ENCODE measurements at places on chromosomes 5 and 9. TPM values are rescaled to one million over a fixed set of nuclear protein-coding genes. Genes with fewer than 3 reads are reported as not detected.

DNA sequence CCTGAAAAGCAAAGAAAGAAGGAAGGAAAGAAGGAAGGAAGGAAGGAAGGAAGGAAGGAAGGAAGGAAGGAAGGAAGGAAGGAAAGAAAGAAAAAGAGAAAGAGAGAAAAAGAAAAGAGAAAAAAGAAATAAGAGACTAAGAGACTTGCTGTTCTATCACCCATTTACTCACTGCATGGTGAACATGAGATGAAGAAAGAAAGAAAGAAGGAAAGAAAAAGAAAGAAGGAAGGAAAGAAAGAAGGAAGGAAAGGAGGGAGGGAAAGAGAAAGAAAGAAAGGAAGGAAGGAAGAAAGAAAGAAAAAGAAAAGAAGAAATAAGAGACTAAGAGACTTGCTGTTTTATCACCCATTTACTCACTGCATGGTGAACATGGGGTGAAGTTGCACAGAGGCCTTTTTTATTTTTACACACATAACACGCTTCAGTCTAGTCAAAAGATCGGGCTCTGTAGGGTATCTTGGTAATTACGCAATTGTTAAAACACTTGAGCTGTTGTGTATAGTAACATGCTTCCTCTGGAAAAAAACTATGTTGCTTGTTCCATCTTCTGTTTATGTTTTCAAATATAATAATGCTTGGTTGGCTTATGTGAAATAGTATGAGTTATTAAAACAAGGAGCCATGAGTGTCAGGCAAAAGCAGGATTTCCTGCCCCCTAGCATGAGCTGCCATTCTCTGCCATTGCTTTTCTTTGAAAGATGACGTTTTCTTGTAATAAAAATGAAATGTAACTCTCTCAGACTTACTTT lies 119.3 kb upstream of the ZNF608 start:
- H3K4me1 ChIP-seq = no peaks in the 10 kb centered on the region
- no peak overlapping the region for H3K27ac ChIP-seq
- H3K4me3 ChIP-seq = no peak overlapping the region

DNA sequence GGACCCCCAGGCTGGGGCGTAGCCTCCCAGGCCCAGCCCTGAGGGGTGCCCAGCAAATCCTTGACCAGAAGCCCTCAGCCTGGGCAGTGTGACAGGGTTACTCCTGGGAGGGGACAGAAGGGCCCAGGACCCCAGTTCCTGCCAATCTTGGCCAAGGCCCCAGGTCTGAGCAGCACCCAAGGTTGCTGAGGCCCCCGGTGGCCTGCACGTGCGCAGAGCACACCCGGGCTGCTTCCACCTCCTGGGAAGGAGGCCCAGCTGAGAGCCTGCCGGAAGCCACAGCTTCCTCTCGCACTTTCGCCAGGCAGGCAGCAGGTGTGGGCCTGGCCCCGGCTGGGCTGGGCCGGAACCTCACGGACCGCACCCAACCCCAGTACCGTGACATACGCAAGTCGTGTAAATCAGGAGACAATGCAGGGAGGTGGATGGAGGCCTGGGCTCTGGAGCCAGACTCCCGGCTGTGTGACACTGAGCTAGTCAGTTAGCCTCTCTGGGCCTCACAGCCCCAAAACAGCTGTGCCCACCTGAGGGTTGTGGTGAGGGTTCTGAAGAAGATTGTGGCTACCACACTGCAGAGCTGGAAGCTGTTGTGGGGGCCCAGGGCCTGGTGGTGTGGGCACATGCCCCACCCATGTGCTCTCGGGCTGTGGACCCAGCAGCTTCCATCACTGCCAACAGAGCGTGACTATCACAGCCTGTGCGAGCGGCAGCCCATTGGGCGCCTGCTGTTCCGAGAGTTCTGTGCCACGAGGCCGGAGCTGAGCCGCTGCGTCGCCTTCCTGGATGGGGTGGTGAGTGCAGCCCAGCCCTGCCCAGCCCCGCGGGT lies 5.1 kb downstream of the GRK6 start:
- H3K36me3 ChIP-seq = peaks cover 22% of the 10 kb centered on the region
- H3K27me3 ChIP-seq = no peaks in the 10 kb centered on the region
- no peaks in the 10 kb centered on the region for H3K4me1 ChIP-seq
- no peak overlapping the region for H3K4me3 ChIP-seq

GRCh38 chr5:116037236-116037822 lies 5.1 kb downstream of the ARL14EPL start:
- H3K27ac ChIP-seq = no peak overlapping the region
- H3K4me3 ChIP-seq = no peak overlapping the region
- H3K4me1 ChIP-seq = no peaks in the 10 kb centered on the region
- no peak for DNase-seq
- H3K27me3 ChIP-seq = no peaks in the 10 kb centered on the region

The MEF2C gene
- 0.50 TPM for total RNA-seq

GRCh38 chr5:118314931-118315330 lies 673.4 kb downstream of the DTWD2 start:
- H3K36me3 ChIP-seq = no peaks in the 10 kb centered on the region
- no peak overlapping the region for H3K4me3 ChIP-seq
- H3K27ac ChIP-seq = no peak overlapping the region
- no peaks in the 10 kb centered on the region for H3K27me3 ChIP-seq

- H3K27me3 ChIP-seq = no peaks in the 10 kb centered on the region
- H3K4me3 ChIP-seq = peak overlapping the region; percentile 88
- H3K27ac ChIP-seq = peak overlapping the region; percentile 98
Measured at GRCh38 chr9:100426189-100426529, 784 bp upstream of the MSANTD3 start.

DNA sequence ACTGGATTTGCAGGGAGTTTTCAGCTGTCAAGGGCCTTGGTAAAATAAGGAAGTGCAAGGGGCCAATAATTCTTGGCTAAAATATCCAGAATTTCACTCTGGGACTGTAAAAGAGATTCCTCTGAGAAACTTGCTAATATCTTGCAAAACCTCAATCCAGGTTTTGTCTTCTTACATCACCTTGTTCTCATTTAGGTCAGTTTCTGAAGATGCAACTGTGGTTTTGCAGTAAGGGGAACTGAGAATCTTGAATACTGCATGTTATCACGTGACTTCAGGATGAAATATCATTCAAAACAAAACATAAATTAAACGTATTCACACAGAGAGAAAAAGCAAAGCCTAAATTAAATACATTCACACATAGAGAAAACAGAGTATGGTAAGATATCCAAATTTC lies 35.0 kb upstream of the RIC1 start:
- H3K27me3 ChIP-seq = no peaks in the 10 kb centered on the region
- DNase-seq = no peak
- peaks cover 4% of the 10 kb centered on the region for H3K4me1 ChIP-seq
- H3K4me3 ChIP-seq = no peak overlapping the region

GRCh38 chr9:118209343-118209742 lies 505.1 kb downstream of the TLR4 start:
- DNase-seq = no peak
- H3K27me3 ChIP-seq = no peaks in the 10 kb centered on the region
- no peak overlapping the region for H3K27ac ChIP-seq
- no peaks in the 10 kb centered on the region for H3K4me1 ChIP-seq
- no peaks in the 10 kb centered on the region for H3K36me3 ChIP-seq

- H3K27me3 ChIP-seq = peaks cover 4% of the 10 kb centered on the region
- H3K27ac ChIP-seq = no peak overlapping the region
- no peaks in the 10 kb centered on the region for H3K4me1 ChIP-seq
- H3K4me3 ChIP-seq = no peak overlapping the region
- no peak for DNase-seq
- H3K36me3 ChIP-seq = no peaks in the 10 kb centered on the region
Measured at GRCh38 chr5:17326600-17327037, 109.2 kb downstream of the BASP1 start.

DNA sequence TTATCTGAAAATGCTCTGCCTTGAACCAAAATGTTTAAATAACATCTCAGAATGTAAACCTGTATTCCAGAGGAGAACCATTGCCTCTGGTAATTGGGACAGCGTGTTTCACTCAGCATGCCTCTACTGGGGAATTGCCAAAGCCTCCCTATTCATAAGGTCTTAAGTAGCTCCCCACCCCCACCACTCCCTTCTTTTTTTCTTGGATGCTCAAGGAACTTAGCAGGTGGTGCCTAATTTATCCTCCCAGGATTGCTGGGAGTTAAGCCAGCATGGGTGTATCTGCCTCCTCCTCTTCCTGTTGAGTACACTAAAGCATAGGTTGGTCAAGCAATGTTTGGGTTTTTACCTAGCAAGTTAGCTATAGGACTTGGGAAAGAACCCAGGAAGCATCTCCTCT lies 220.2 kb downstream of the DMAC1 start:
- no peaks in the 10 kb centered on the region for H3K36me3 ChIP-seq
- H3K4me1 ChIP-seq = peaks cover 14% of the 10 kb centered on the region
- DNase-seq = peak; percentile 49

- H3K4me1 ChIP-seq = peaks cover 8% of the 10 kb centered on the region
- H3K27ac ChIP-seq = no peak overlapping the region
- H3K36me3 ChIP-seq = no peaks in the 10 kb centered on the region
- DNase-seq = no peak
- peak overlapping the region; percentile 55 for H3K4me3 ChIP-seq
Measured at GRCh38 chr5:33487236-33487635, 46.5 kb downstream of the TARS1 start.

The GABRG2 gene
- 3.5 TPM for total RNA-seq

The FOXD4L6 gene
- total RNA-seq = not detected

- H3K36me3 ChIP-seq = no peaks in the 10 kb centered on the region
- H3K4me3 ChIP-seq = no peak overlapping the region
- DNase-seq = no peak
Measured at GRCh38 chr5:122085041-122085440, 7.0 kb upstream of the LOX start.

The ZFP2 gene
- 2.0 TPM for total RNA-seq

The CCL27 gene
- not detected for total RNA-seq

- H3K4me1 ChIP-seq = peaks cover 4% of the 10 kb centered on the region
- H3K4me3 ChIP-seq = no peak overlapping the region
- peaks cover 14% of the 10 kb centered on the region for H3K27me3 ChIP-seq
- DNase-seq = peak; percentile 28
Measured at GRCh38 chr9:89601856-89602562, 2.8 kb upstream of the GADD45G start.

DNA sequence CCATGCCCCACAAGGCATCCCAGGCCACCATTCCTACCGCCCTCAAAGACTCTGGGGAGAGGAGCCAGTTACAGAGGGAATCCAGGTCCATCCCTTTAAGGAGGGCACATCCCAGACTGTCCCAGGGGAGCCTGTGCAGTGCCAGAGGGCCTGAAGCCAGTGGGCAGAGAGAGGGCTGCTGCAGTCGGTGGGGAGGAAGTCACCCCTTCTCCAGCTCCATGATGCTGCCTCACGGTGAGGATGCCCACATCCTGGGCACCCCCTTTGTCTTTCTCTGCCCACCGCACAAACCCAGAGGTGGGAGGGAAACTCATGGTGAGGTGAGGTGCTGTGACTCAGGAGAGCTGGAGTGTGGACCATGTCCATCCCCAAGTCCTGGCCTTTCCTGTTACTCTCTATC lies 26.2 kb upstream of the ANKRD33B start:
- peaks cover 7% of the 10 kb centered on the region for H3K27me3 ChIP-seq
- no peak overlapping the region for H3K4me3 ChIP-seq
- H3K27ac ChIP-seq = no peak overlapping the region
- H3K36me3 ChIP-seq = no peaks in the 10 kb centered on the region

The ZFR gene
- total RNA-seq = 53.1 TPM

GRCh38 chr5:60417500-60418181 lies 282.3 kb downstream of the DEPDC1B start:
- H3K27ac ChIP-seq = peak overlapping the region; percentile 34
- no peaks in the 10 kb centered on the region for H3K27me3 ChIP-seq
- DNase-seq = no peak
- H3K4me3 ChIP-seq = no peak overlapping the region
- no peaks in the 10 kb centered on the region for H3K4me1 ChIP-seq

DNA sequence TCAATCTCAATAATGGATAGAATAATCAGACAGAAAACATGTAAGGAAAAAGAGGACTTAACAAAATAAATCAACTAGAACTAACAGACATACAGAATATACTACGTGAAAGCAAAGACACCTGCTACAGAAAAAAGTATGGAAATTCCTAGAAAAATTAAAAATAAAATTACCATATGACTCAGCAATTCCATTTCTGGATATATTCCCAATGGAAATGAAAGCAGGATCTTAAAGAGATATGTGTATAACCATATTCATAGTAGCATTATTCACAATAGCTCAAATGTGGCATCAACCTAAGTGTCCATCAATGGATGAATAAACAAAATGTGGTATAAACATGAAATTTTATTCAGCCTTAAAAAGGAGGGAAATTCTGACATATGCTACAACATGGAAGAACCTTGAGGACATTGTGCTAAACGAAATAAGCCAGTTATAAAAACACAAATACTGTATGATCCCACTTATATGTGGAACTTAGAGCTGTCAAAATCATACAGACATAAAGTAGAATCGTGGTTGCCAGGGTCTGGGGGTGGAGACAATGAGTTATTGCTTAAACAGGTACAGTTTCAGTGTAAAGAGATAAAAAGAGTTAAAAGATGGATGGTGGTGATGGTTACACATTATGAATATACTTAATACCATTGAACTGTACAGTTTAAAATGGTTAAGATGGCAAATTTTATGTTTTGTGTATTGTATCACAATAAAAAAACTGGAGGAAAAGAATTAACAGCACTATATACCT lies 6.9 kb downstream of the PLAA start:
- peaks cover 21% of the 10 kb centered on the region for H3K36me3 ChIP-seq
- H3K27ac ChIP-seq = no peak overlapping the region
- H3K4me3 ChIP-seq = no peak overlapping the region
- no peaks in the 10 kb centered on the region for H3K27me3 ChIP-seq

DNA sequence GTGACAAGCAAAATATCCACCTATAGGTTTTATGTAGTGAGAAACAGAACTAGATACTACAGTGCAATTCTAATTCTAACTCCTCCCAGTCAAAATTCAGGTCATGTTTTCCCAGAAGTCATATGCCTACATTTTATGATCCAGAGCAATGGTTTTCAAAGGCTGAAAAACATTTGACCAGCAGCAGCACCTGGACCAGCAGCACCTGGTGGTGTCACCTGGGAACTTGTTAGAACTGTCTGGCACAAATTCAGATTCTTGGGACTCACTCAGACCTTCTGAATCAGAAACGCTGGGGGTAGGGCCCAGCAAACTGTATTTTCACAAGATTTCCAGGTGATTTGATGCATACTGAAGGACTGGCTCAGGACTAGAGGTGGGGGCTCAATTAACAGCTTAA lies 367.7 kb upstream of the RFX3 start:
- no peaks in the 10 kb centered on the region for H3K27me3 ChIP-seq
- H3K4me1 ChIP-seq = peaks cover 13% of the 10 kb centered on the region
- H3K4me3 ChIP-seq = no peak overlapping the region
- no peak for DNase-seq
- H3K27ac ChIP-seq = no peak overlapping the region

- DNase-seq = peak; percentile 71
- no peaks in the 10 kb centered on the region for H3K27me3 ChIP-seq
- H3K4me3 ChIP-seq = no peak overlapping the region
- no peaks in the 10 kb centered on the region for H3K36me3 ChIP-seq
Measured at GRCh38 chr9:70639853-70640814, 225.7 kb upstream of the KLF9 start.
